Non-pigmented ciliary epithelial cell (primary cell): ENCODE measurements at places on chromosomes 1 and 21.

DNA sequence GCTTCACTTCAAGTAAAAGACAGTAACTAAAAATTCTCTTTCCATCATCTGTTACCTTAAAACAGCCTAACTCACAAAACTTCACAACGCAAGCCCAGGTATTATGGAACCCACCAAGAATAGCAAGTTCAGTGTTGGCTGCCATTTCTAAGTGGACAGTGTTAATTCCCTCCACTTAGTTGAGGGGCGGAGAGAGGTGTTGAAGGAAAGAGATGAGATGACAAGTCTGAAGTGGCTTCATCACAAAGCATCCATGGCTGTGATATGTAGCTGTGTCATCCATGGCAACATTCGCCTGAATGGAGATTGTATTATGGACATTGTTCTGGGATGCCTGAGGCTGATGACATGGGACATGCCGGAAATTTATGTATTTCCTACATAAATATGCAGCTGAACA is 101.8 kb downstream of the SIM2 start:
- no peak for DNase-seq

DNA sequence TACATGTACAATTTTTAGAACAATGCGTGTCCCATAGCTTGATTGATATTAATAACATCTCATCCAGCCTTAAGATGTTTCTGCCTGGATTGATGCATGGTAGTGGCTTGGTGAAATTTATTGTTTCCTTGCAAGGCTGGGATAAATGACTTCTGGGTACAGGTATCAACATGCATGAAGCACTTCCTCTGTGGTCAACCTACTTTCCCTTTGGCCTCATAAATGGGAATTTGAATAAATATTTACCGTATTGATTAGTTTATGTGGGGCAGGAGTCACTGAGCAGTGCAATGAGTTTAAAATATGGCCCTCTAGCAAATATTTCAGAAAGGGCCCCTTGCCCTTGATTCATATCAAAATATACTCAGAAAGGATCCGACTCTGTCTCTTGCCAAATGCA is 83.9 kb upstream of the KCNE2 start:
- DNase-seq, result no peak

DNA sequence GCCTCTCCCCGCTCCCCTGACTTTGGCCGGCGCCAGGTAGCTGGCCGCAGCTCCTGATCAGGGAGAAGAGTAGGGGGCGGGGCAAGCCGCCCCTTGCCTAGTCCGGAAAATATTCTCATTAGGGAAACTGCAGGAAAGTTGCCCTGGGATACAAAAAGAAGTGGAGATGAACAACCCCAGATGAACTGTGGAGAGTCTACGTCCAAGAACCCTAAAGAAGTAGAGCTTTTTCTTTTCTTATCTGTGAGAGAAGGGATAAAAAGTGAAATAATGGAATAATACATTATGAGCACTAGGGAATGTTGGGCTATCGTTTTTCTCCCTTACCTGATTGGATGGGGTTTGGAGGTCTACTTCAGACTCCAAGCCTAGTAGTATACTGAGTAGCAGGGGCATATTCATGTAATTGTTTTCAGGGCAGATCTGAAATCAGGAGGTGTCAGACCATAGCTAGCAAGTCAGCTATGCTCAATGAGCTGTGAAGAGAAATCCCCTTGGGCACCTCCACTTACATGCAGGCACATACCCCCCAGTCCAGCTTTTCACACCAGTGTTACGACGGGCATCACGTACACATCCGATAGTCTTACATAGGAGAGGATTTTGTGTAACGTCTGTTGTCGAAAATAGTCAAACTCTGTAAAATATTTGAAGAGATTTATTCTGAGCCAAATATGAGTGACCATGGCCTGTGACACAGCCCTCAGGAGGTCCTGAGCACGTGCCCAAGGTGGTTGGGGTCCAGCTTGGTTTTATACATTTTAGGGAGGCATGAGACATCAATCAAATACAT is 1.7 kb upstream of the DUSP10 start:
- DNase-seq, result no peak

DNA sequence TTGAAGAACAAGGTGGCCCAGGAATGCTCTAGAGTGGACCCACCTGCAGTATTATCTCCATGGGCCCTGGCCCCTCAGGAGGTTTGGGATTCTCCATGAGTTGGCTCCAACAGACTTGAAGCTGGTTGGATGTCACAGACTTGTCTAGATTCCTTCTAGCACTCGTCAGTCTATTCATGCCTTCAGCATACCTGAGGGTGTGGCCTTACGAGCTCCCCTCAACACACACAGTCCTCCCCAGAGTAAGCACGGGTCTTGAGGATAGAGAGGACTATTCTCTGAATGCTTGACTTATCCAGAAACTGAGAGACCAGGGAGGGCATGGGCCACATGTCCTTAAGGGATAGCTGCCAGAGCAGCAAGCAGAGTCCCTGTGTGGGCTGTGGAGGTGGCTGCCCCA is 45.9 kb upstream of the COL6A1 start:
- DNase-seq, result no peak

DNA sequence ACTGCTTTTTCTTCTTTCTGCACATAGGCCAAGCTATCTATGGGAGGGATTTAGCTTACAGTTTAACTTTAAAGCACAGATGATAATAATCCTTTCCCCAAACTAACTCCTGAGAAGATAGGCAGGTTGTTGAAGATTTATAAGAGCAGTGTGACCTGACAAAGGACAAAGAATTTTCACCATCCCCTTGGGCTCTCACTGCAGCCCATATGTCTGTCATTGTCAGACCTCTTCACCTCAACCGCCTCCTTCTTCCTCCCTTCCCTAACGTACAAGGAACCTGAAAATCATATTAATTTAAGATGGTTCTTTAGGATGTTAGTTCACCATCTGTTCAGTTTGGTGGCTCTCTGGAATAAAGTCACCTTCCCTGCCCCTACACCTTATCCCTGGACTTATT is 5.0 kb downstream of the RNU1-2 start:
- no peak for DNase-seq

DNA sequence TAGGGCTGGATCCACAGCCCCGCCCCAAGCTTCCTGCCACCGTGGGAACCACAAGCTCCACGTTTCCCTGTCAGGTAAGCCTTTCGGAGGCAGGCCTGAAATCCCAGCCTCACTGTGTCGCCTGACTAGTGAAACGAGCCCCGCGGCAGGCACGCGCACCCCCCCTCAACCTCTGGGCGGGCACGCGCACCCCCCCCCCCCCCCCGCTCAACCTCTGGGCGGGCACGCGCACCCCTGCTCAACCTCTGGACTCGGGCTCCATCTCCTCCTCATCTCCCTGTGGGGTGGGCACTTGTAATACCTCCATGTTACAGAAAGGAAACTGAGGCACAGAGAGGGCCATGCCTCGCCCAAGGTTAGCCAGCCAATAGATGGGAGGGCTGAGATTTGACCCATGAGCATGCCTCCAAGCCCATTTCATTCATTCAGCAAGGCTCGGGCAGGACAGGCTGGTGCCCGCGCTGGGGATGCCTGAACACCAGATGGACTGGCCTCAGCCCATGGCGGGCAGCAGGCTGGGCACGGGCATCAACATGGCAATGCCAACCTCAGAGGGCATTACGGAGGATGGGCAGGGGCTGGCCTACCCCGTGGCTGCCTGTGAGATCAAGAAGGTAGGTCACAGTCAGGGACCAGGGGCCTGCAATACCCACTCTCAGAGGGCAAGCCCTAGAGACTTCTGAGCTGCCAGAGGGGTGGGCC is 4.7 kb downstream of the CFAP410 start:
- no peak for DNase-seq
